ENCODE measurements at places on chromosomes 2 and 18.

DNA sequence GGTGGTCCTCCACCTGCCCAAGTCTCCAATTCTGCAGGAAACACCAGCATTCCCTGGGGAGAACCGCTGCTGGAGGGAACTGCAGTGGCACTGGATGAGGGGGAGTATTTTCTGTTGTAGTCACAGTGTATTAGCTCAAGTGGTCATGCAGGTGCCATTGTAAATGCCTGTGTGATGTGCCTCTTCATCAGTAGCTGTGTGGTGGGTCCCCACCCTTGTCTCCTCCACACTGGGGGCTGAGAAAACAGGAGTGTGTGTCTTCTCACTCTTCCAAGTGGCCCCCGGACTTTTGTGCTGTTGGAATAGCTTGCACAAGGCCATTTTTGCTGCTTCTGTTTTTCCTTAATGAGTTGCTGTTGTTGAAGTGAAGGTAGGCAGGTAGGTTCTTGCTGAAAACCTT, 8.7 kb downstream of the NCK2 start:
- H3K36me3 ChIP-seq = peaks cover 16% of the 10 kb centered on the region
- peak overlapping the region; percentile 87 for H3K27ac ChIP-seq
- peaks cover 67% of the 10 kb centered on the region for H3K4me1 ChIP-seq
- no peak overlapping the region for H3K4me3 ChIP-seq
- no peaks in the 10 kb centered on the region for H3K27me3 ChIP-seq

GRCh38 chr18:59900222-59901128, 679 bp downstream of the PMAIP1 start:
- peak overlapping the region; percentile 93 for H3K4me3 ChIP-seq
- DNase-seq = peak; percentile 53
- H3K36me3 ChIP-seq = peaks cover 36% of the 10 kb centered on the region
- peak overlapping the region; percentile 98 for H3K27ac ChIP-seq
- H3K27me3 ChIP-seq = no peaks in the 10 kb centered on the region

DNA sequence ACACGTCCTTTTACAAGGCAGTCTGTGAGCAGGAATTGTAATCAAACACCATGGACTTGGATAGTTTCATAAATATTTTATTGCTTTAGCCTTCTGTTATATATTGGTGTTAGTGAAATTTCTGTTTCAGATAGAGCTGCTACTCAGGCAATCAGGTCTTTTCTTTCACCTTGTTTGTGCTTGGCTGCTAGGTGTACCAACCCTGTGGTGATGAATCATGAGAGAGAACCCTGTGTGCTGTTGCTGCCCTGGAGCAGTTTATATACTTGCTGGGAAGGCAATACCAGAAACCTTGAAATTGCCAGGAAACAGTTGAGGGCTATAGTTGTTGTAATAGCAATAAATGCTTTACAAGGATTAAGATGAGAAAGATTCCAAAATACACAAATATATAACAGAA, 84.5 kb downstream of the FSHR start:
- no peak for DNase-seq
- 0 out of 2 replicates have a peak, but pooled peaks cover 2% of the 10 kb centered on the region for H3K36me3 ChIP-seq
- no peak overlapping the region for H3K4me3 ChIP-seq
- H3K27ac ChIP-seq = no peak overlapping the region
- no peaks in the 10 kb centered on the region for H3K4me1 ChIP-seq

GRCh38 chr18:80175451-80176204, 66.6 kb downstream of the ADNP2 start:
- no peak for DNase-seq
- H3K4me3 ChIP-seq = no peak overlapping the region
- no peaks in the 10 kb centered on the region for H3K4me1 ChIP-seq
- no peaks in the 10 kb centered on the region for H3K36me3 ChIP-seq
- no peak overlapping the region for H3K27ac ChIP-seq

DNA sequence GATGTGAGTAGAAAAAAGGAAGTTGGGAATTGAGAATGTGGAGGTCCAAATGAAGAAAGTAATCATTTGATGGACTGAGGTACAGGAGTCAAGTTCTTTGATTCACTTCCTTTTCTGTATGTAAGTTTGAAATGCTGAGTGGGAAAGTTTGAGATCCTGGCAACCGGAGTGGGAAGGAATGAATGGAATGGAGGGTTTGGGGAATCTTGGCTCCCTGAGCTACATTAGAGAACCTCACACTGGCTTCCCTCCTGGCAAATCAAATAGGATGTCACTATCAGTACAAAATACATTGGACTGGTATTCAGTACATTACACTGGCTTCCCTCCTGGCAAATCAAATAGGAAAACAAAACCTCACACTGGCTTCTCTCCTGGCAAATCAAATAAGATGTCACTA, 9.8 kb upstream of the RNF138 start:
- H3K27me3 ChIP-seq = no peaks in the 10 kb centered on the region
- no peaks in the 10 kb centered on the region for H3K36me3 ChIP-seq
- H3K27ac ChIP-seq = no peak overlapping the region
- H3K4me1 ChIP-seq = peaks cover 10% of the 10 kb centered on the region

Measured in WTC11 (cell line).